Activated T-helper 9 cell treated with anti-CD3 and anti-CD28 coated beads, Interleukin-2, amount 50 U/mL, for 16 hours (primary cell): ENCODE measurements at places on chromosomes 1 and 21.

GRCh38 chr1:235156265-235156664, 4.8 kb downstream of the RBM34 start:
- no peak for DNase-seq

DNA sequence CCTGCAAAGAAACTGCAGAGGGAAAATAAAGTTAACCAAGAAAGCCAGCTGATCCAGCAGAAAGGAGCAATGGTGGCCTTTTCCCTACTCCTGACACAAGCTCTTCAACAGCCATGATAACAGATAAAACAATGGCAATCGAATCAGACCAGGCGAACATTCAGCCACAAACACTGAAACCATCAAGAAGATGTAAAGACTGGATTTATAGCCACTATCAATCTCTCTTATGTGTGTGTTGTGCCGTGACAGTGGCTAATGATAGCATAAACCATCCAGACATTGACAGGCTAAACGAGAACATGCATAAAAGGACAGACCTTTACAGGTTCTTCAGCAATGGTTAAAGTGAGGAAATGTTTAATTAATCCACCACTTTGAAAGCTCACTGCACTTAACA, 78.1 kb upstream of the RAB4A start:
- no peak for DNase-seq

GRCh38 chr1:890661-891060, 33.1 kb upstream of the SAMD11 start:
- DNase-seq: no peak

DNA sequence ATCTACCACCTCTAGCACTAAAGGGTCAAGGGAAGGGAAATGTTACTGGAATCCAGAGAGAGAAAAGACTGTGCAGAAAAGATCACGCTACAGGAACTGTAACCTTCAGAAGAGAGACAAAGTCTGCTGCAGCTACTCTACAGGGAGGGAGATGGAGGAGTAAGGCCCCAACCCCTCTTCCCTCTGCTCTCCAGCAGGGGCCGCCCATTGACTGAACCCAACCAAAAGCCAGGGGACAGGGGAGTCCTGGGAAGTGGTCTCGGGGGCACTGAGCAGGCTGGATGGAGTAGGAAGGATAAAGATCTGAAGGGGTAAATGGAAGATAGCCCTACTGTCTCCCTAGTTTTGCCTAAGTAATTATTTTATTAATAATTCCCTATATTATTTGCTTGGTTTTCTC, 72.8 kb upstream of the NR5A2 start:
- DNase-seq: no peak

- no peak for DNase-seq
These were observed 13.8 kb downstream of the SLC35E2B start for GRCh38 chr1:1678581-1679380.
